NCI-H526 treated with DMSO at 0.1 percent for 48 hours (cell line): ENCODE measurements at places on chromosomes 4 and X.

DNA sequence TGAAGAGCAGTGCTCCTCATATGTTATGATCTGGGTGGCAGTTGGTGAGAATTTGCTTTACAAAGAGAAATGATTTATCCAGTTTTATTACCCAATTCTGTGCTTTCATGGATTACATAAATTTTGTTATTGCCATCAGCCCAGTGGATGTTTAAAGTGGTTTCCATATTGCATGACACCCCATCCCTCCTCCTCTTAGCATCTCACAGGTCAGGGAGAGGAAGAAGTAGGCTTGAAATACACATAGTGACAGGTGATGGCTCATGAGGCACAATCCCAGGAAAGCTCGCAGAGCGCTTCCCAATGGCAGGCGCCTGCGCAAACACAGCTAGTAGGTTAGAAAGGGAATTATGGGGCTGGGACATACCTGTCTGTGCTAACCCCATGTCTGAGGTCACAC, 47.7 kb upstream of the GATB start:
- DNase-seq, result no peak

- no peak for DNase-seq
Observed at GRCh38 chr4:1208266-1208961, 36.0 kb upstream of the SPON2 start.

GRCh38 chr4:185244763-185245162, 35.4 kb downstream of the SNX25 start:
- no peak for DNase-seq

- DNase-seq, result no peak
Observed at GRCh38 chrX:66833426-66833825, 194.5 kb upstream of the EDA2R start.

DNA sequence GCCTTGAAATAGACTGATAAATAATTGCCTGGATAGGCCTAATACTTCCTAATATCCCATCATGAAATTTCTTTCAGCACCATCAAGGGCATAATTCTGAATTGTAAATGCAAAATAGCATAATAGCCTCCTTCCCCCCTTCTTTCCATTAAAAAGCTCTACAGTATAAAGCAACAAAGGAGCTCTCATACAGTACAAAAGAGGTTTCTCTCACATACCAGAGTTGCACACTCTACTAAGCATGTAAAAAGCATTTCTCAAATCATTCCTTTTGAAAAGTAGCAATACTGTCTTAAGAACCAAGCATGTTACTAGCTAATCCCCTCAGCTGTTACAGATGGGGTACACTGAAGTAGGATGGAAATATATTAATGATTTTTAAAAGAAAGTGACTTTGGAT, 509.0 kb downstream of the KLHL13 start:
- DNase-seq, result no peak

DNA sequence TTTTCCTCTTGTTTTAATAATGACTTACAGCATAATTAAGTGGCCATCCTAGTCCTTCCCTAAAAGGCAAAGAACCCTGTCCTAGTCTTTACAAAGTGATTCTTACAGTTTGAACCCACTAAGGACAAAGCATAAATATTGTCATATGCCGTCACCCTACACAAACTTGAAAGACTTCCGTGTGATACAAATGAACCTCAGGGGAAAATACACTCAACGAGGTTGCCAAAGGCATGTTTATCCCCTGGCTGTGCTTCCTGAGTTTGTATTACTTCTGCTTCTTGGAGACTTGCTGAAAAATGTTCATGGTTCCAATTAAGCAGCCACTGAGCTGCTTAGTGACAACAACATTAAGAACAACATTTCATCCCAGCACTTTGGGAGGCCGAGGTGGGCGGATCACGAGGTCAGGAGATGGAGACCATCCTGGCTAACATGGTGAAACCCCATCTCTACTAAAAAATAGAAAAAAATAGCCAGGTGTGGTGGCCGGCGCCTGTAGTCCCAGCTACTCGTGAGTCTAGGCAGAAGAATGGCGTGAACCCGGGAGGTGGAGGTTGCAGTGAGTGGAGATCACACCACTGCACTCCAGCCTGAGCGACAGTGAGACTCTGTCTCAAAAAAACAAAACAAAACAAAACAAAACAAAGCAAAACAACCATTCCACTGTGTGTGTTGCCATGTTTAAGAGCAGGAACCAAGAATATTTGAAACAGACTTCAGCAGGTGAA, 16.2 kb downstream of the RASSF6 start:
- no peak for DNase-seq

DNA sequence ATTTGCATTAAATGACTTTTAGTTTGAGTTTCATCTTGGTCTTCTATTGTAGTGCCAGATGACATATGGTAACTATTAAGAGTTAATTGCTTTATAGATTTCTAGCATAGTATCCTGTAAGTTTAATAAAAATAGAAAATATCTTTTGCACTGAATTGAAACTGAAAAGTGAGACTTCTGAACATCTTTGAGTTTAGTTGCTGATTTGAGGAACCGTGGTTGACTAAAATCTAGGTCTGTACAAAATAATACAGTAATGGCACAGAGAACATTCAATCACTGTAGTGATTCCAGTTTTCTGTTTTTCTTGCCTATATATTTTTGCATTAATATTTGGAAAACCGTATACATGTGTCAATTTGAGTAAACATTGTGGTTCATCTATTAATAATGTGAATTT, 60.7 kb downstream of the SPATA4 start:
- no peak for DNase-seq

DNA sequence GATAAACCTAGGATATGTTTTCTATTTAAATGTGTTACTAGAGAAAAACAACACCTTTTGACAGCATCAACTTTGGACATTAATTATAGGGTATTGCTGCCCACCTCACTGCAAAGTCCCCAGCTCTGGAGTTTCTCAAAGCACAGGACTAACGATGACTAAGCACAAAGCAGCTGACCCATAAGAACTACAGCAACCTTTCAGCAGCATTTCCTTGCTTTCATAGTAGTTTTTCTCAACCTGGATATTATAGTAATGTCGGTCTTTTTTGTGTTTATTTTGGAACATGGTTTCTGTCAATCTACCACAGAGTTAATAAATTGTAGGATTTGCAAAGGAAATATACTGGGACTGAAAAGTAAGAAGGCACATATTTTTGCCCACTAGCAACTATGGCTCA, 21.5 kb downstream of the HHIP start:
- no peak for DNase-seq

- DNase-seq, result no peak
Observed at GRCh38 chrX:70762285-70762684, 146.2 kb downstream of the TEX11 start.

DNA sequence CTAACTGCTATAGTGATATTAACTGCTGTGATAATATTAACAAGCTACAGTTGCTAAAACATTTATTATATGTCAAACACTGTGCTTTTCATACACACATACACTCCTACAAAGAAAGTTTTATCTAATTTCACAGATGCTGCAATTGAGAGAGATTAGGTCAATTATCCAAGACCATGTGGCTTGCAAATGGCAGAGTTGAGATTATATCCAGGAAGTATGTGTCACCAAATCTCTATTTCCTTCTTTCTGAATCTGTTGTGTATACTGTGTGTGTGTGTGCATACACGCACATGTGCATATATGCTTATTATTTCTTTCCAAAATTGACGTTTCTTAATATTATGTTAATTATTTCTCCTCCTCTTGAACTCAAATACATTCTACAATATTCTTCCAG, 775.9 kb upstream of the FTHL17 start:
- DNase-seq, result no peak

- no peak for DNase-seq
Observed at GRCh38 chr4:20251031-20251795, 492 bp upstream of the SLIT2 start.

- DNase-seq, result peak; percentile 8
Observed at GRCh38 chr4:5142726-5143125, 91.4 kb downstream of the STK32B start.

DNA sequence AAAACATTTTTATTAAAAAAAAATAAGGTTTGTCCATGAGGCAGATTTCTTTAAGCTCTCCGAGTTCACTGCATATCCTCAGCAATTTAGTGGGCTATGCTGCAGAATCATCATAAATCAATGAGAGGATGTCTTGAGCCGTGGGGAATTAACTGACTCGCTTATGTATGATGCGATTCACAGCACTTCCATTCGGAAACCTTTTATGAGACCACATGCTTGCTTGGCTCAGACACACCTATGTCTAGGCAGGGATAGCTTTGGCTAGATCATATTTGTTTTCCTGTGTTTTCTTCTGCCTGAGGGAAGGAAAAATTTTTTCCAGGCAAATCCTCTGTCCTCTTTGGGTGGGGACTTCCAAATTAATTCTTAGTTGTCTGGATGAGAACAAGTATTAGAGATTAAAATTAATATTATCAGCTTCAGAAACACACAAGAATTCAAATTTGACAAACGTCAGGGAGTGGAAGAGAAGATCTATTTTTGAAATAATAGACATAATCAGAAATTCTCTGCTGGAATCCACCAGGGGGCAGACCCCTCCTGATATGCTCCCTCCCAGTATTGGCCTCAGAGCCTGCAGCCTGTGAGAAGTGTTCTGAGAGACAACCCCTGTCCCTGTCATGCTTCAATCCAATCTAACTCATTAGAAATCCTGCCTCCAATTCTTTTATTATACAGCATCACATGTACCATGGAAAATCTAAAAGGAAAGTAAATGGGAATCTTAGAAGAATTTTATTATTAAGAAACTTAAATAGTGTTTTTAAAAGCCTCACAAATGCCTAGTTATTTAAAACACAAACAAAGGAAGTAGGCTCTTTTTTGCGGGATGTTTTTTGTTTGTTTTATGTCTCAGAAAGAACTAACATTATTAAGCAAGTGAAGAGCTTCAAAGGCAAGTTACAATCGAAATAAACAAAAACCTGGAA, 345.1 kb upstream of the TACR3 start:
- peak; percentile 60 for DNase-seq

- no peak for DNase-seq
Observed at GRCh38 chrX:38965888-38966287, 164.6 kb downstream of the MID1IP1 start.

- no peak for DNase-seq
Observed at GRCh38 chr4:169313732-169314131, 43.0 kb upstream of the SH3RF1 start.

DNA sequence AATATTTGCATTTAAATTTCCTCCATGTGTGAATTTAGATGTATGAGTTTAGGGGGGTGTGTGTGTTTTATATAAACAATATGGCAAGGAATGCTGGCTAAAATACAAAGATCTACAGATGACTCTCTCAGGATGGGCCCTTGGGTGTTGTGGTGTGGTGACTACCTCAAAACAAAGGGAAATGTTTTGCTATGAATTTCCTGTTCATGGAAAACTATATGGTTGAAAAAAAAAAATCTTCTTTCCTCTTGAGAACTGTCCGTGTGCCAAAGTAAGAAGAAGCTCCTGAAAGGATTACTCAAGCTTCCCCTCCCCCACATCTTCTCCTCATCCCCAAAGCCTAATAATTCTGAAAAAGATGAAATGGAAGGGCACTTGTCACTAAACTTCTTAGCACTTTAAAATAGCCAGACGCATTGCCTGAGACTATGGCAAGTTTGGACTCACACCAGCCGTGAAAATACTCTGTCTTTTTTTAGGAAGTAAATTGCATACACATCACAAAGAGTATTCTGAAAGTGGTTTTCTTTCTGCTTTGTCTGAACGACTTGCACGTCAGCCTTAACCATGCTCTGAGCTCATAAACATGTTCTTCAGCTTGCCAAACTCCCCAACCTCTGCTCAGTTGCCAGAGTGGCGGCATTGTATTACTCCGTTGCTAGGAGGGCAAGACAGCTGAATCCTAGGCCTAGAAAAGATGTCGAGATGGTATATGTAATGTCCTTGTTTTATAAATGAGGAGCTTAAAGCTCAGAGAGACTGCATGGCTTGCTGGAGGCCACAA, 250.4 kb upstream of the JADE1 start:
- DNase-seq, result no peak
